ENCODE measurements at places on chromosomes 2 and 18.

DNA sequence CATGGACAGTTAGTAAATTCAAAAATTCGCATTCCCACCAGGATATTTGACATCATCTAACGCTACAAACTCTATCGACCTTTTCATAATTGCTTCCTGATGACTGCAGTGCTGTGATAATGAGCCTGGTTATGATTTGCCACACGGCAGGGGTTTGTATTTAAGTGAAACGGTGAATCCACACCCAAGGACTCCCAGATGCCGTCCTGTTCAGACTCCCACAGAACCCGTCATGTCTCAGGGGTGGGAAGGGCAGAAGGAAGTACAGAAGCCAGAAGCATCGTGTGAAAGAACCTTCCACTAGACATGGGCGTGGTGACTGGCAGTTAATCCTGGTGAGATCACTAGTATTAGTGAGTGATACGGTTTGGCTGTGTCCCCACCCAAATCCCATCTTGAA lies 91.2 kb upstream of the TMEM18 start:
- DNase-seq = no peak

- DNase-seq = no peak
Observed at GRCh38 chr2:169714699-169715098, 18.9 kb upstream of the KLHL23 start.

- no peak for DNase-seq
Observed at GRCh38 chr2:152594792-152595191, 122.5 kb downstream of the PRPF40A start.

GRCh38 chr18:42177390-42177789 lies 222.4 kb downstream of the PIK3C3 start:
- no peak for DNase-seq

- DNase-seq = no peak
Observed at GRCh38 chr18:30991397-30991796, 51.1 kb downstream of the DSC3 start.

DNA sequence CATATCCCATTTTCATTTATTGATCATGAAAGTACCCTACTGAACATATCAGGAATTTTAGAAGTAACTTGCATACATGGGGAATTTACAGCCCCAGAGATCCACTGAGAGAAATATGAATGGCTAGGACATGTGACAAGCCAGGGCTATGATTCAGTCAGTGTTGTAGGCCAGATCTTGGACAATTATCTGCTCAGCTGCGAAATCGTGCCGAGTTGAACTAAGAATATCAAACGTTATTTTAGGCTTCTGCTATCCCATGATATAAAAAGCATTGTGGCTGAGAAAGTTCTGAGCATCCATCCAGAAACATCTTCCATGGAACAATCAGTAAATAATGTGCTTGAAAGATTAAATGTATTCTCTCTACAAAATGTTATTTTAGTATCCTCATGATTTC lies 85.7 kb upstream of the UNC80 start:
- DNase-seq = no peak

DNA sequence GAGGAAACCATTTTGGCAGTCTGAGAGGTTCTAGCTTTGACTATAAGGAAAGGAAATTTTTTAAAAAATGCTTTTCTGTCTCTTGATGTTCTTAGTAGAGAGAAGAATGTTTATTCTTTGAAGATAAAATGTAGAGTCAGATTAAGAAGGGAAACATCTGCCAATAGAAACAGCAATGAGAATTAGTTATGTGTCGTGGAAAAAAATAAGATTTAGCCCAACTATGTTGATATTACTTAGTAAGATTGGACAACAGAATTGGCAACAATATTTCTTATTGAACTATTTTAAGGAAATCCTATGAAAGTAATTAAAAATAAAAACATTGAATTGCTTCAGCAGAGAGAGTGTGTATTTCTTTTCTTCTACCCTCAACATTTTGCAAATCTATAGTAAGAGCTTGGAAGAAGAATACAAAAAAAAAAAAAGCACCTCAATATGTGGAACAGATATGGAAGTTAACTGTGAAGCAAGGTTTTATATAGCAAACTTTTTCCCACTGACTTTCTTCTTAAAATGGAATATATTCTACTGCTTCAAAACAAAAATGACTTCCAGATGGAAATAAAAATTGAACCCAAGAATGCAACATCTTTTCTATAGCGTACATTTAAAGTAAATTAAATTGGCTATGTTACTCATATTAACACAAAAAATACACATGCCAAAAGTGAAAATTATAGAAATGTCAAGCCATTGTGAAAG lies 177.9 kb downstream of the FAM124B start:
- no peak for DNase-seq

DNA sequence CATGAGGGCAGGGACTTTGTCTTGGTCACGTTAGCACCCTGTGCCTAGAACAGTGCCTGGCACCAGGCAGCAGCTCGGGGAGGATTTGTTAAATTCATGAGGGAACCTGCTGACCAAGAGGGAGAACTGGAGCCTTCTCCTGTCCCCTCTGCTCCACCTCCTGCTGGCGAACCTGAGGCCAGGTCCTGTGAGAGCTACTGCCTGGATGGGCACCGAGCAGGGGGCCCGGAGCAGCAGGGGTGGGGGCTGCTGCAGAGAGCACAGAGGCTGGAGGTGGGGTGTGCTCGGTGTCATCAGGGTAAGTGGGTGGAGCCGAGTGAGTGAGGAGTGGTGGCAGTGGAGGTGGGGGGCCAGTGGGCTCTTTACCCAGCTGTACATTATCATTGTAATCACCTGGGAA lies 52.1 kb upstream of the FAHD2A start:
- DNase-seq = no peak

DNA sequence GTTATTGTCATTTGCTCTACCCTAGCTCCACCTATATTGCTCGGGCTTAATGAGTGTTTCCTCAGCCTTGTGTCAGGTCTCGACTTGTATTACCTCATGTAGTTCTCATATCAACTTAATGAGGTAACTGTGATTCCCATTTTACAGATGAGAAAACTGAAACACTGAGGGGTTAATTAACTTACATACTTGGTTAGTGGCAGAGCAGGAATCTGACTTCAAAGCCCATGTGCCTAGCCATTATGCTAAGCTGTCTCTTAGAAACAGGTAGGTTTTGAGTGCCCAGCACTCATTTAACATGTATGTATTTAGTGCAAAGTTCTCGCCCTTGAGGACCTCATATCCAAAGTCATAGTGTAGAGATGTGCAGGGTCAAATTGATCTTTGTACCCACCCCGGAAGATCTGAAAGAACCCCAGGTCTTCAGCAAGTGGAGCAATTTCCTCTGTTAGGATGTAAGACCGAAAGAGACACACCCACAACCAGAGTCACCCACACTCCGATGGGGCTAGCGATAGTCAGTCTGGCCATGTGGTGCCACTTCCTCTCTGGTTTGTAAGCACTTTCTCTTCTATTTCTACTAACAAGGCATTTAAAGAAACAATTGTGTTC lies 121.0 kb upstream of the SLC39A10 start:
- no peak for DNase-seq

- DNase-seq = no peak
Observed at GRCh38 chr2:20534913-20535801, 88.3 kb downstream of the RHOB start.

DNA sequence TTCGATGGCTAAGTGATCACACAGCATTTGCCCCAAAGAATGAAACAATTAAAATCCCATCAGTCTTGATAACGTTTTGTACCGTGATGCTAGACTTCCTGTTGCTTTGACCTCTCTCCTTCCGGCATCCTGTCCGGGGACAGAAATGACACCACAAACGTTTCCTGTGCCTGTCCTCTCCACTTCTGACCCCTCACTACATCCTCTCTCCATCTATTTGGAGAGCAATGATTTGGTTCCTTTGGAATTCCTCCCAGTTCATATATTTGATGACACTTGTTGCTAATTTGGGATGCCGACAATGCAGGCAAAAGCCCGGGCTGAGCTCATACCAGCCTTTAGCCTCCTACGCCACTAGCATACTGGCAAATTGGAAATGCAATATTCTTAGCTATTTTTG lies 151.2 kb upstream of the CCDC68 start:
- DNase-seq = no peak

- DNase-seq = no peak
Observed at GRCh38 chr2:98743835-98744234, 12.9 kb upstream of the MGAT4A start.

DNA sequence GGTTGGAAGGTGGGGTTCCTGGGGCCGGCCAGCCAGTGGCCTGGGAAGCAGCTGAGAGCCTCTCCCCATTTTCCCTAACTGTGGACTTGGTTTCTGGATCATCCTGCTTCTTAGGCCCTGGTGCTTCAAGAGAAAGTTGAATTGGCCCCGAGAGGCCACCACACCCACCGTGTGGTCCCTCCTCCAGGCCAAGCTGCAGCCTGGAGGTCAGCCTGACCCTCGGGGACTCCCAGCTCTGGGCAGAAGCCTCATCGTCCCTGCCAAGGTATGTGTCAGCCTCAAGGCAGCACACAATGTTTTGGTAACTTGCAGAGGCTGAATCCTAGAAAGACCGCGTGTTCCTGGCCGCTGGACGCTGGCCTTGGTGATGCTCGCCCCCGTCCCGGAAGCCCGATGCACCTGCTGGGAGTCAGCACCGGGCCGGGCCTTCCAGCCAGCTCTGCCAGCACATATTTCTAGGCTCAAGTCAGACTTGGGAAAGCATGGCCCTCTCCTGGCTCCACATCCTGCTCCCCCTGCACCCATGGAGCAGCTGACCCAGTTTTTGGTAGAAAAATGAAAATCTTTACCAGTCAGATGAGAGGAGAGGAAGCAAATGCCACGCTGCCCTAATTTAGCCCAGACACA lies 72.6 kb downstream of the ACTR2 start:
- no peak for DNase-seq

DNA sequence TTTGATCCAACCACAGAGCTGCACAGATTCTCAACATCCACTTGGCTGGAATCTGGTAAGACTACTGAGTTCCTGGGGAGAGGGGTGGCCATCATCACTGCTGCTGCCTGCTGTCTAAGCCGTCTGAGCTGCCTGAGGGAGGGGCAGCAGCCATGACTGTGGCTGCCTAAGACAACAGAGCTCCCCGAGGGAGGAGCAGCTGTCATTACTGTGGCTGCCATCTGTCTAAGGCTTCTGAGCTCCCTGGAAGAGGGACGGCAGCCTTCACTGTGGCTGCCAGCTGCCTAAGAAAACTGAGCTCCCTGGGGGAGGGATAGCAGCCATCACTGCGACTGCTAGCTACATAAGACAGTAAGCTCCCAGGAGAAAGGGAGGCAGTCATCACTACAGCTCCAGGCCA lies 584.4 kb downstream of the NR4A2 start:
- no peak for DNase-seq

DNA sequence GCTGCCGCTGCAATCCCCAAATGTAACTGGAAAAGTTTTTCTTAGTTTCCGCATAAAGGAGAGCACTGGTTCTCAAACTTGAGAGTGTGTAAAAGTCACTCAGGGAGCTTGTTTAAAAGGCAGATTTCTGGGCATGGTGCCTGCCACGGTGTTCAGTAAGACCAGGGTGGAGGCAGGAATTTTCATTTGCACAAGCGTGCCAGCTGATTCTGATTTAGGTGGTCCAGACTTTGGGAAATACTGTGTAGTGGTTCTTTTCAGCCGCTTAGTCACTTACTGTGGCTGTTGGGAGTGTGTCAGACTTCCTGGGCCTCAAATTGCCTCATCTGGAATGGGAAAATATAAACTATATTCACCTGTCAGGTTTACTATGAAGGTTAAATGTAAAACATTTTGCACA lies 788 bp downstream of the ARMC9 start:
- DNase-seq = no peak

- DNase-seq = no peak
Observed at GRCh38 chr2:46735730-46736493, 179.7 kb downstream of the MCFD2 start.

- peak; percentile 66 for DNase-seq
Observed at GRCh38 chr2:69893684-69894551, at the start of gene SNRNP27. TSS of gene SNRNP27 (plus strand) at chr2:69893956. CDS start at chr2:69893985, 29 bp downstream.
